Stimulated activated CD8-positive, alpha-beta memory T cell treated with anti-CD3 and anti-CD28 coated beads, Interleukin-15, amount 100 ng/mL, for 1 hour (primary cell): ENCODE measurements at places on chromosomes 11 and 22.

DNA sequence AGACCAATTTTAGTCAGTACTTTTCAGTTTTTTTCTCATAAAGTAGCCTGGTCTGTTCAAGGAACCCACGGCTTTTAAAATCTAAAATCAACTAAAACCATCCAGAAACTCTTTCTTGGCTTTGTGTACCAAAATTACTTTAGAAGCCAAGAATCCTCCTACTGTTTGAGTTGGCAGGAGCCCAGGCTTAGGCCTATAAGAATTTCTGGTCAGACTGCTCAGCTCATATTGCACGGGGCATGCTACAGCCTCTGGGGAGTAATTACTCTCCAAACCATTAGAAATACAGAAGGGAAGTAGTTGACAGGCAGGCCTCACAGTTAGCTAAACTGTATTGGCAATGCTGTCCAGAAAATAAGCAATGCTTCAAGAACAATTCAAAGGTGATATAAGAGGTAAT lies 1862.9 kb upstream of the RAG2 start:
- DNase-seq = no peak

- no peak for DNase-seq
Measured at GRCh38 chr11:134363592-134363991, 31.8 kb downstream of the GLB1L2 start.

- no peak for DNase-seq
Measured at GRCh38 chr11:12179531-12179930, 69.1 kb downstream of the MICAL2 start.

GRCh38 chr11:47732271-47732670 lies 17.1 kb upstream of the AGBL2 start:
- no peak for DNase-seq

GRCh38 chr11:131823772-131824171 lies 453.4 kb downstream of the NTM start:
- no peak for DNase-seq

DNA sequence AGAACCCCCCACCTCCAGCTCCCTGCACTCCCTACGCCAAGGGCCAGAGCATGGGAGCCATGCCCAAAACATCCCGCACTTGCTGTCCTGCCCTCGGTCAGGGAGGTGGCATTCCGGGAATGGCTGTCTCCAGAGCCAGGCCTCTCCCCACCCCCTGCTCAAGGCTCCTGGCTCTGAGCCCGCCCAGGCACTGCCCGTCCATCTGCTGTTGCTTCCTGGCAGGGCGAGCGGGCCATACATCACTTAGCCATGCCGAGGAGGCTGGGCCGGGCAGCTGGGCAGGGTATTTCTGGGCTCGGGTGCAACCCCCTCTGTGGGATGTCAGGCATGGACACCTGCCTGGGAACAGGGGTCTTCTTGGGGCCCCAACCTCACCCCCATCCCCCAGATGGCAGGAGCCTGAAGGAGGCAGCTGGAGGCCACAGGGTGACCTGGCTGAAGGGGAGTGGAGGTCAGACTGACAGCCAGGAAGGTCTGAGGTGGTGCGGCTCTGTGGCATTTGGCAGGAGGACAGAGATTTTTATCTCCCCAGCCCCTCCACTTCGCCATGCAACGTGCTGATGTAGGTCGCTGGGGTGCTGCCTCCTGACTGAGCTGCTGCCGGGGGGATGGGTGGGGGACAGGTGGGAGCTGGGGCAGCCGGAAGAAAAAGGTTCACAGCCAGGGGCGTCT lies 8.7 kb upstream of the CABP7 start:
- DNase-seq = no peak

GRCh38 chr22:20803696-20804324 lies 29.9 kb downstream of the SERPIND1 start:
- DNase-seq = no peak

DNA sequence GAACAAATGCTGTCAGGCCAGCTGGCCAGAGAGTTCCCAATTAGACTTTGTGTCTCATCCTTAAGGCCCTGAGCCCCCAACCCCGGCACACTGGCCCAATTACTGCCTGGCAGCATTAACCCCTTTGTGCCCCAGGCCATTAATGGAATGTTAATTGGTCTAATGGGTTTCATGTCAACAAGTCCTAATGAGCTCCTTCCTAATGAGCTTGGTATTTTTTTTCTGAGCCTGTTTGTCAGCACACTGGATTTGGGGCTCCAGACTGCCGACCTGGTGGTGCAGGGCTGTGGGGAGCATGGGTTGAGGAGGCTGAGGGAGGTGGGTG lies 148.8 kb downstream of the FEZ1 start:
- DNase-seq = no peak

GRCh38 chr11:31412946-31413345 lies 43.3 kb downstream of the DNAJC24 start:
- DNase-seq = no peak

DNA sequence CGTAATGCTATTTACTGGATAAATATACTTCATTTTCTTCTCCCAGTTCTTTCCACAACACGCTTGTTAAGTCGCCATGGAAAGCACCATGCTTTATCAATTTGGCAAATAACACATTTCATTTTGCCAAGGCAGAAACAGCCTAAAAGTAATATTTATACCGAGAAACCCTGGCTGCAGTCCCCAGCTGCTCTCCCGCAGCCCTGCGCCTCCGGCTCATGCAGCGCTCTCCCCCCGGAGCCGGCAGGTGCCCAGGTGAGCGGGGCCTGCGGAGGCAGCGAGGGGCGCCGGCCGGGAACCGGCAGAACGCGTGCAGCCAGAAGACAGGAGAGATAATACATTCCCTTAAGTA lies 681 bp upstream of the ARHGEF12 start:
- DNase-seq = no peak

GRCh38 chr22:49112176-49112575 lies 715.5 kb downstream of the BRD1 start:
- DNase-seq = no peak

GRCh38 chr11:115362997-115363396 lies 141.2 kb downstream of the CADM1 start:
- no peak for DNase-seq

DNA sequence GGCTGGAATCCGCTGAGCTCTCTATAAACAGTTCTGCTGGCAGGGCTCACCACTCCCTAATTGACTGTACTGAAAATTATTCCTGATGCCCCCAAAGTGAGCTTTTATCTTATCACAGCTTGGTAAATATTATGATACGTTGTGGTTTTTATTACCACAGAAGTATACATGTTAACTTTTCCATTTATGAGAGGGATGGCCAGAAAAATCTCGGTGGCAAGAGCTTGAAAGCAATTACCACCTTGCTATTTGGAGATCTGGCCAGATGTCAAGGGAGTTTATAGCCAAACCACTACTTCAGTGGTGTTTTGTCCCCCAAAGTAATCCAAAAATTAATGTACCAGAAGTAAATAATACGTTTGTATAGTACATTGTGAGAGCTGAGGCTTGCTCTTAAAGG lies 75.4 kb upstream of the RCN1 start:
- DNase-seq = no peak

- no peak for DNase-seq
Measured at GRCh38 chr11:58739725-58740430, 8.1 kb upstream of the GLYAT start.

- DNase-seq = no peak
Measured at GRCh38 chr11:46198245-46199240, 77.3 kb upstream of the PHF21A start.

- no peak for DNase-seq
Measured at GRCh38 chr11:128717516-128717915, 23.6 kb downstream of the FLI1 start.
